GM12878 (cell line): ENCODE measurements at places on chromosomes 3 and 15. TPM values are rescaled to one million over a fixed set of nuclear protein-coding genes. Genes with fewer than 3 reads are reported as not detected.

The SUCNR1 gene
- polyA plus RNA-seq = not detected in 2 replicates

The OCA2 gene
- polyA plus RNA-seq = not detected in 2 replicates

The CERS3 gene
- polyA plus RNA-seq = not detected in 2 replicates

GRCh38 chr15:56052395-56053045, 59.1 kb upstream of the NEDD4 start:
- DNase-seq = no peak

- no peak for DNase-seq
Observed at GRCh38 chr3:60294181-60294580, 957.1 kb downstream of the FHIT start.

DNA sequence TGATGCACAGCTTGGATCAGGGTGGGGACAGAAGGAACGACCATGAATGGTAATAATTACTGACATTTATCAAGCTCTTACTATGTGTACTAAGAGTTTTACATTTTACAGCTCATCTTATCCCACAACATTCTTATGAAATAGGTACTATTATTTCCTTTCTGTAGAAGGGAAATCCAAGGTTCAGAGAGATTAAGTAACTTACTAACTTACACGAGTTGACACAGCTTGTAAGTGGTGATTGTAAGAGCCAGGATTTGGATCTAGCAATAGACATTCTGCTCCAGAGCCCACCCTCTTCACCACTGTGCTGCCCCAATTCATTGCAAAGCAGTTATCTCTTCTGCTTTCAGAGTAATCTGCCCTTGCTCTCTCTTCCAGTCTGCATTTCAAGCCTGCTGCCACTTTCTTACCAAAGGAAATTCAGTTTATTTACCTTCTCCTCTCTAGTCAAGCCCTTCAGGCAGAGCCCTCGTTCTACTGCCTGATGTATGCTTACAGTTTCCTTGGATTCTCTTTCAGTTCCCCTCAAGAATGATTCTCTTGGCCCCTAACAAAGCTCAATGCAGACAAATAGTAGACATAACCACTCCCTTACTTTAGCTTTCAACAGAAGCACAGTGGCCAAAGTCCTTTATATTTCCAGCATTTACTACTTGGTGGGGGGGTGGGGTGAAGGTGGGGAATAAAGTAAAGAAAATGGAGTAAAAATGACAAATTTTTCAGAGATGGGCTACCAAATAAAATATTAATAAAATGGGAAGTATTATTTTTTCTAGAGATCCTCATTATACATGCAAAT, 65.8 kb downstream of the ATP8B4 start:
- DNase-seq = no peak

DNA sequence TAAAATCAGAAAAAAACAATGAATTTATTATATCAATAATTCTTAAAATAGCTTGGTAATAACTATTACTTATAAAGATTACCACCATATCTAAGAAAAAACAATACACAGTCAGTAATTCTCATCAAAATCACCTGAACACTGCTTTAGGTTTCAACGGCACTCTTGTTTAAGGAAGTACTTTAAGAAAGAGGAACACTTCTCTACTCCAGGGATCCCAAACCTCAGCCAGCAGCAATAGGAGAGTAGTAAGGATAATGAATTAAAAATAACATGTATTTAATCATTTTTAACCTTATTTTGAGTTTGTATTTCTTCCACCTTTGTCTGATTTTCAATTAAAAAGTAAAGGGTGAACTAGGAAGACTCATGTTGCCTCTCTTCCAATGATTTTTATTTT, 494.0 kb upstream of the NR2F2 start:
- no peak for DNase-seq

- DNase-seq = no peak
Observed at GRCh38 chr3:64852738-64853137, 164.9 kb upstream of the ADAMTS9 start.

- DNase-seq = no peak
Observed at GRCh38 chr3:133292296-133292695, 107.6 kb upstream of the BFSP2 start.

DNA sequence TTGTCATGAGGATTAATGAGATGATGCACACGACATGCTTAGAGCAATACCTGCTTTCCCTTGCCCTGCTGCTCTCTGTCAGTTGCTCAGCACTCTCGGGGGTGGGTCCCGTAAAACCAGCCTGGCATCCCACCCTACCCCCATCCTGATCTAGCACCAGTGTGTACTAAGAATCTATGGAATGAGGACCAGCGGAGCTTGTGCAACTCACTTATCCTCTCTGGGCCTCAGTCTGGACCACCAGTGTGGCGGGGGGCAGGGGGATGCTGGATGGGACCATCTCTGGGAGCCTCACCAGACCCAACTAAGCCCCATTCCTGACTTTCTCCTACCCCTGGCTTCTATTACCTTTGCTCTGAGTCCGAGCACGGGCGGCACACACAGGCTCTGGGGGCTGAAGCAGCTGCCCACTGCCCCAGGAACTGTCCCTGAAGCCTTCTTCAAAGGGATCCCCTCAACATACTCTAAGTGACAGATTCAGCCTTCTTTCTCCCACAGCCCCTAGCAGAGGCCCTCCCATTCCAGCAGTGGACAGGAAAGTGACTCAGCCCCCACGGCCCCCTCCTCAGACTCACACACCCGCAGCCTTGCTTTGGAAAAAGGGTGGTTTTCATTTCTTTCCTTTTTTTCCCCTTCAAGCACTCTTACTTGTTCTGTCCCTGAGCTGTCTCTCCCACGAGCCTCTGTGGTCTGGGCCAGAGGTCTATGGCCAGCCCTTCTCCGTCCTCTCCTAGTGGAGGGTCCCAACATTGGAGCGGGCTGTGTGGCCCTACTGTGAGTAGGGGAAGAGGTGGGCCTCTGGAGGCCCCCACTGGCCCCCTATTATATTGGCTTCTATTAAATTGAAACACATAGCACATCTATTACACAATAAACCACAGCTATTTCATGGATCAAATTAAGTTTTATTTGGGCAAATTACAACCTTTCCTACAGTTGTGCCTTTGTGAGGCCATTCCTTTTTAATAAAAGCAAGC, 100.3 kb downstream of the SMAD6 start:
- DNase-seq = no peak

The TOMM70 gene
- polyA plus RNA-seq = 33.8 and 36.5 TPM in 2 replicates

The CHL1 gene
- 1.0 and 1.6 TPM in 2 replicates for polyA plus RNA-seq

The GOLGA8Q gene
- polyA plus RNA-seq = not detected in 2 replicates

The C3orf62 gene
- polyA plus RNA-seq = 2.7 and 2.9 TPM in 2 replicates

- no peak for DNase-seq
Observed at GRCh38 chr15:34018021-34018645, 20.9 kb downstream of the AVEN start.

The MESP1 gene
- polyA plus RNA-seq = 1.00 and 1.5 TPM in 2 replicates

- DNase-seq = peak; percentile 2
Observed at GRCh38 chr3:151838574-151839312, 24.8 kb downstream of the AADAC start.

The MITF gene
- 0.07 and 0.28 TPM in 2 replicates for polyA plus RNA-seq

DNA sequence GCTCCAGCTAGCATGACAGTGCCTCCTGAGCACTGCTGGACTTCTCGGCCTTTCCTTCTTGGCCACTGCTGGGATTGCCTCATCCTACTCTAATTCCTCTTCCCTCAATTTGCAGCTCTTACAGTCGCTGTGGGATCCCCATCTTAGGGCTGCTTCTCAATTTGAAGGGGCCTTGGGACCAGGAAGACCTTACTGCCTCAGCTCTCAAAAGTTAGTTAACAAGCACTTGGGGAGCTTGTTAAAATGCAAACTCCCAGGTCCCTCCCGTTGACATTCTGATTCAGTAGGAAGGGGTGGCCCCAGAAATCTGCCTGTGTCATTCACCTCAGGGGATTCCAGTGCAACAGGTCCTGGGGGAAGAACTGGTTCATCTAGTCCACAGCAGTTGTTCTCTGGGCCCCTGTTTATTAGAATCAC, 14.8 kb downstream of the BDH1 start:
- no peak for DNase-seq

- no peak for DNase-seq
Observed at GRCh38 chr3:171155122-171155700, 128.7 kb upstream of the SLC2A2 start.

DNA sequence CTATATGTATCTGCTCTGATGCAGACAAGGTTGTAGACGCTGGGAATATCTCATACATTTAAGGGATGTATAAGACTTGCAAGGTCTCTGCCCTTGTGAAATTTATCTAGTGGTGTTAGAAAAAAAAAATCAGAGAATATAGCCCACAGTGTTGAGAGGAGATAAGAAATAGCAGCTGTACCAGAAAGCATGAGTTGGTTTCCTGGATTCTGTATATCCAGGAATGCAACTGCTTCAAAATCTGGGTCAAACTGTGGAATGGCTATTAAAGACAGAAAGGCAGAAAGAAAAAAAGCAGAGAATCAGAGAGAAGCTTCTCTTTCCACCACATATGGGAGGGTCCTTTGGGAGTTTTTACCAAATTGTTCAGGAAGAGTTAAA, 1.5 kb upstream of the TMEM212 start:
- DNase-seq = no peak

The ISY1 gene
- polyA plus RNA-seq = 66.0 and 66.7 TPM in 2 replicates

The UBXN7 gene
- polyA plus RNA-seq = 59.0 and 62.2 TPM in 2 replicates
